ENCODE measurements at places on chromosomes 11 and 22.

DNA sequence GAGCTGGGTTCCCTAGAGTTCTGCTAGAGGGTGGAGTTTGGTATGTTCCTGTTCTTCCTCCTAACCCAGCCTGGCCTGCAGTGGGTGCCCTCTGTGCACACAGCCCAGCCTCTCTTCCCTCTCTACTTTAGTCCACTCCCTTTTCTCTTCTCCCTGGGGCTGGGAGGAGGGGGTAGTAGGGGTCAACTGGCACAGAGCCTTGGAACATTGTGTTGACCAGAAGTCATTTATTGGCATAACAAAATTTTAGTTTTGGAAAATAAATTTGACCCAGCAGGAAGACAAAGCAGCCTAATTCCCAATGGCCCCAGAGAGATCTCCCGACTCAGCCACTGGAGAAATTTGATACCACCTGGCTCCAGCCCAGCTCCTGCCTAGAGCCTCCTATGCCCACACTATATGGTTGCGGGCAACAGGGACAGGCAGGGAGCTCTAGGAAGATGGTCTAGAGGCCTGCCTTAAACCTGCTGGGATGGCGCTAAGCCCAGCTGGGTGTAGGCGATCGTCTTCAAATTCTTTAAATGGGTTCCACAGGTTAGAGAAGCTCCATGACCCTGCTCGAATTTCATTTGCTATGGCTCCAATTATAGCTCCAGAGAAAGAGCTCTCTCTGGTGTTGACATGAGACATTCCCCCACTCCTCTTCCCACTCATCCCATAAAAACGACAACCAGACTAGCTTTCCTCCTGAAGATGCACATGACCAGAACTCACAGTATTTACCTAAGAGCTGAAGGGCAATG, 9.9 kb downstream of the PCSK7 start:
- DNase-seq, result no peak

DNA sequence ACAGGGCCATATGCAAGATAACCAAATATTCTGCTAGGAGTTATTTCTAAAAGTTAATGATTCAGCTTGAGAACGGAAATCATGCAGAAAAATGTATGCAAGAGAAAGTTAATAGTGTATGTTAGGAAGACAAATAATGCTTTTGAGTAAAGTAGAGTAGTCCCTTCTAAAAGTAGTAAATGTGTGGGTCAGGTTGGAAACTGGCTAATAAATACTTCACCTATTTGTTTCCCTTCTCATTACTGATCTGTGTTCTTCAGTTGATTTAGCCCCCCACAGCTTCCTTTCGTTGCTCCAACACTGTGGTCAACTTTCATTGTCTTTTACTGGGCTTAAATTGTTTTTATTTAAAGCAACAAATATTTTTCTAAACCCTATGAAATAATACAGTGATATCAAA, 444.2 kb downstream of the CNTN5 start:
- no peak for DNase-seq

DNA sequence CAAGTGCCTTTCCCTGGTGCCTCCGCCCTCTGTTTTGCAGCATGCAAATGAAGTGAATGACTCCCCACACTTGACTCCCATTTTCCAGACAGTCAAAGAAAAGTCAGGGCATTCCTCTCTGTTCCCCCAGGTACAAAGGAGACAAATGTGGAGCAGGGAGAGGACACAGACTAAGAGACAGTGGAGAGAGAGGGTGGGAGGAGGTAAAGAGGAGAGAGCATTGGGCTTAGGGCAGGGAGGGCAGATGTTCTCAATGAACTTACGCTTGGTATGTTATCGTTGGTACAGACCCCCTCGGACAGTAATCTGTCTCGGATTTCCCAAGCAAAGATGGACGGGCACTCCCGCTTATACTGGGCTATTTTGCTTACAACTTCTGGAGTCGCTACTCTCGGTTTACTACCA, 9.8 kb downstream of the PAX6 start:
- DNase-seq, result no peak

DNA sequence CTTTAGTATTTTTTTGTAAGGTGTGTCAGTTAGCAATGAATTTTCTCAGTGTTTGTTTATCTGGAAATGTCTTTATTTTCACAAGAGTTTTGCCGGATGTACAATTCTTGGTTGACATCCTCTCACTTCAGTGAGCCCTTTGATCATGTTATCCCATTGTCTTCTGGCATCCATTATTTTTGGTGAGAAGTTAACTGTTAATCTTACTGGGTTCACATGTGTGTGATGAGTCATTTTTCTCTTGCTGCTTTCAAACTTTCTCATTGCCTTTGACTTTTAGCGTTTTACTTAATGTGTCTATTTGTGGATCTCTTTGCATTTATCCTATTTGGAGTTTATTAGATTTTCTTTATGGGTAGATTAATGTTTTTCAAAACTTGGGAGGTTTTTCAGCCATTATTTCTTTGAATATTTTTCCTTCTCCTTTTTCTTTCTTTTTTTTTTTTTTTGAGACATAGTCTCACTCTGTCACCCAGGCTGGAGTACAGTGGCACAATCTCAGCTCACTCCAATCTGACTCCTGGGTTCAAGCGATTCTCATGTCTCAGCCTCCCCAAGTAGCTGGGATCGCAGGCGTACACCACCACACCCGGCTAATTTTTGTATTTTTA, 100.5 kb upstream of the RRM1 start:
- DNase-seq, result no peak

DNA sequence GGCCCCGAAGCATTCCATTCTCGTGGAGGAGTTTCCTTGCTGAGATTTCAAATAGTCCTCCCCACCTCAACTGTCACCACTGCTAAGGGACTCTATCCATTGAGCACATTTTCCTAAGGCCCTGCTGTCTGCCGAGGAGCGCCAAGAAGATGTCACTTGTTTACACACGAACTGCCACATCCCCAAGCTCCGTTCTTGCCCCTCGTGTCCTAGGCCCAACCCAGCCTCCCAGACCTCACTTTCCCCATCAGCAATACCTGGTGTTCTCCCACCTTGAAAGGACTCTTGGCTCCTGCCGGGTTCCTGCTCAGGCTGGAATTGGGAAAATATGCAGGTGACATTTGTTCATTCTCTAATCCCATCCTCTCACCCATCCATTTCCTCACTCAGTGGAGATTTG, 4.0 kb upstream of the MYO7A start:
- DNase-seq, result no peak

DNA sequence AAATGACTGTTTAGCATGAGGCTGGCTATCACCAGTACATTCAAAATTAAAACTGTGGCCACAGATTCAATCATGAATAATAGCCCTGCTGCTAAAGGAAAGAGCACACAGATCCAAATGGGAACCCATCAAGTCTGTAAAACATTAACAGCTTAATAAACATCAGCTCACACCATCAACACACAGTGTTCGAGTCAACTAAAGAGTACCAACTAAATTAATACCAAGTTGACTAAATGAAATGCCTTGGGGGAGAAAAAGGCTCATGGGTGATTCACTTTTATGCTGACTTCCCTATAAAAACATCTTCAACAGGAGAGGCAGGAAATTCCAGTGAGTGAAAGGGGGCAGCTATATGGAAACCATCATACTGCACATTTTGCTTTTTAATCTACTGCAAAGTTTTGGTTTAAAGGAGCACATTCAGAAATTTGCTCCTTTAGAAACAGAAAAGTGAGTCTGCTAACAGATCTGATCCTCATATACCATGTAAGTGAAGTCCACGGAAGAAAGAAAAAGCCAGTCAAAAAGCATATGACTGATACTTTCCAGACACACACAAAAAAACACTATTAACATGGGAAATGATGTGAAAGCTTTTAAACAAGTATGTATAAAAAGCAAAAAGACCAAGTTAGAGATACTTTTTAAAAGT, 16.3 kb downstream of the LGR4 start:
- no peak for DNase-seq

- DNase-seq, result no peak
Observed at GRCh38 chr11:32426192-32426591, 9.1 kb downstream of the WT1 start.

DNA sequence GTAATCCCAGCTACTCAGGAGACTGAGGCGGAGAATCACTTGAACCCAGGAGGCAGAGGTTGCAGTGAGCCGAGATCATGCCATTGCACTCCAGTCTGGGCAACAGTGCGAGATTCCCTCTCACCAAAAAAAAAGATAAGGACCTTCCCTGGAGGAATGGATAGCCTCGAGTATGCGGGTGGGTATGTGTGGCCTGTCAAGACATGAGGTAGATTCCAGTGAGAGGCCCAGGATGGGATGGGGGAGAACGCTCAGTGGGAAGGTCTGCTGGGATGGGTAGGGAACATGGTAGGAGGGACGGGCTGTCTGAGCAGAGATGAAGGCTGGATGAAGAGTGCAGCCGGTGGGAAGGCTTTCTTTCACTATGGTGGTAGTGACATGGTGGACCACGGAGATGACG, 39.0 kb upstream of the YWHAH start:
- no peak for DNase-seq

DNA sequence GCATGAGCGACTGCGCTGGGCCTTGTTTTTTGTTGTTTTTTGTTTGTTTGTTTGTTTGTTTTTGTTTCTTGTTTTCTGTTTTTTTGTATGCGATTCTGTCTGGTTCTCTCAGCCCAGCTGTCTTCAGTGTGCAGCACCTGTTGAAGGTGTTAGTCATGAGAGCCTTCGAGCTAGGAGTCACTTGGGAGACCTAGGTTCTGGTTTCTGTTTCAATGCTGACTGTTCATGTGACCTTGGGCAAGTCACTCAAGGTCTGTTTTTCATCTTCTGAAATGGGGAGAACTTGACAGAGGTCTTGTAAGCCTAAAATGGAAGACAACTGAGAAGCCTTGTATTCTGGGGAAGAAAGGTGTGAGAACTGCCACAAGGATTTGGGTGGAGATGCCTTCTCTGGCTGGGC, 1.8 kb downstream of the DCPS start:
- DNase-seq, result no peak

- DNase-seq, result no peak
Observed at GRCh38 chr22:25092119-25092518, 107.5 kb upstream of the CRYBB3 start.

DNA sequence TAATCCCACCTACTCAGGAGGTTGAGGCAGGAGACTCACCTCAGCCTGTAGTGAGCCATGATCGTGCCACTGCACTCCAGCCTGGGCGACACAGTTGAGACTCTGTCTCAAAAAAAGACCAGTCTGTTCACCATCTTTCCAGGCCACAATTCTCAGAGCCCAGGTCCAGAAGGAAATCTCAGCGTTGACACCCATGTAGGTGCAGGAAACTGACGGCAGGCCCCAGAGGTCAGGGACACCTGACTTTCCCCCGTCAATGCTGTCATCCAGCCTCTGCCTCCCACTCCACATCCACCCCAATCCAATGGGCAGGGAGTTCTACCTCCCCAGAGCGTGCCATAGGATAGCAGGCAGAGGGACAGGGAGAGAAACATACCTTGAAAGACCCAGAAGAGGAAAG, 5.9 kb upstream of the GRK2 start:
- DNase-seq, result no peak

- no peak for DNase-seq
Observed at GRCh38 chr22:37019309-37020191, at the start of the genes MPST and TST. MPST (plus strand) TSS chr22:37019742; CDS start chr22:37019837, 95 bp downstream. TST (minus strand) TSS chr22:37019447; CDS start chr22:37018732, 715 bp downstream.

GRCh38 chr11:119873761-119874421, 144.9 kb upstream of the NECTIN1 start:
- DNase-seq, result no peak

DNA sequence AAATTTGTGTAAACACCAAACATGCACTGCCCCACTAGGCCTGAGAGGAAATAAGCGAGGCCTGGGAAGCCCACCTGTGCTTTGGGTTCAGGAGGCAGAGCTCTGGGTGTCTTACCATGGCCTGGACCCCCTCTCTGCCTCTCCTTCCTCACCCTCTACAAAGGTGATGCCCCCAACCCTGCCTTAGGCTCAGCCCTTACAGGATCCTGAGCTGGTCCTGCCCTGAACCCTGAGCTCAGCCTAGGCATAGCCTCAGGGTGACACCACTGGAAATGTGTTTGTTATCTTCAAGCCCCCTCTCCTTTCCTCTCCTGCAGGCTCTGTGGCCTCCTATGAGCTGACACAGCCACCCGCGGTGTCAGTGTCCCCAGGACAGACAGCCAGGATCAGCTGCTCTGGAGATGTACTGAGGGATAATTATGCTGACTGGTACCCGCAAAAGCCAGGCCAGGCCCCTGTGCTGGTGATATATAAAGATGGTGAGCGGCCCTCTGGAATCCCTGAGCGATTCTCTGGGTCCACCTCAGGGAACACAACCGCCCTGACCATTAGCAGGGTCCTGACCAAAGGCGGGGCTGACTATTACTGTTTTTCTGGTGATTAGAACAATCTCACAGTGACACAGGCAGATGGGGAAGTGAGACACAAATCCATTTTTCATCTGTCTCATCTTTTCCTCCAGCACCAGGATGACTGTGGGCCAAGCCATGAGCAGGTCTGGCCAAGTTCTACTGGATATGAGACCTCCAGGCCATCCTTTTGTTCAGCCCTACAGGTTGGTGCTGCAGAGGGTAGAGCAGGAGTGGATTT, 117.8 kb downstream of the GGTLC2 start:
- DNase-seq, result no peak

DNA sequence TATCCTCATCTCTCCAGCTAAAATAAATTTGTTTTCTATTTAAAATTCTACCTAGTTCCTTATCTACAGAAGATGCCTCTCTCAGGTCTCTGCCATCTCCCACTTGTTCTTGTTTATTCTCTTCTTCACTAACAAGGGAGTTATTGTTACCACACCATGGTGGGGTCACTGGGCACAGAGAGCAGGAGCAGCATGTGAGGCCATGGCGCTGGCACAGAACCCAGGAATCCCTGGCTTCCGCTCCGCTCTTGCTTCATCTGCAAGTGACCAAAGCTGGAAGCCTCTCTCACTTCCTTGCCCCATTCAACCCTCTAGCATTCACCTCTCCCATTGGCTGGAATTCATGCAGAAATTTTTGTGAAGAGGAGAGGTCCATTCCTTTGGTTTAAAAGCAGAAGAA, 190.7 kb upstream of the NCAM1 start:
- no peak for DNase-seq

- DNase-seq, result no peak
Observed at GRCh38 chr11:61697764-61698163, 17.6 kb downstream of the DAGLA start.

- DNase-seq, result no peak
Observed at GRCh38 chr11:3095712-3096361, 38.6 kb upstream of the CARS1 start.

DNA sequence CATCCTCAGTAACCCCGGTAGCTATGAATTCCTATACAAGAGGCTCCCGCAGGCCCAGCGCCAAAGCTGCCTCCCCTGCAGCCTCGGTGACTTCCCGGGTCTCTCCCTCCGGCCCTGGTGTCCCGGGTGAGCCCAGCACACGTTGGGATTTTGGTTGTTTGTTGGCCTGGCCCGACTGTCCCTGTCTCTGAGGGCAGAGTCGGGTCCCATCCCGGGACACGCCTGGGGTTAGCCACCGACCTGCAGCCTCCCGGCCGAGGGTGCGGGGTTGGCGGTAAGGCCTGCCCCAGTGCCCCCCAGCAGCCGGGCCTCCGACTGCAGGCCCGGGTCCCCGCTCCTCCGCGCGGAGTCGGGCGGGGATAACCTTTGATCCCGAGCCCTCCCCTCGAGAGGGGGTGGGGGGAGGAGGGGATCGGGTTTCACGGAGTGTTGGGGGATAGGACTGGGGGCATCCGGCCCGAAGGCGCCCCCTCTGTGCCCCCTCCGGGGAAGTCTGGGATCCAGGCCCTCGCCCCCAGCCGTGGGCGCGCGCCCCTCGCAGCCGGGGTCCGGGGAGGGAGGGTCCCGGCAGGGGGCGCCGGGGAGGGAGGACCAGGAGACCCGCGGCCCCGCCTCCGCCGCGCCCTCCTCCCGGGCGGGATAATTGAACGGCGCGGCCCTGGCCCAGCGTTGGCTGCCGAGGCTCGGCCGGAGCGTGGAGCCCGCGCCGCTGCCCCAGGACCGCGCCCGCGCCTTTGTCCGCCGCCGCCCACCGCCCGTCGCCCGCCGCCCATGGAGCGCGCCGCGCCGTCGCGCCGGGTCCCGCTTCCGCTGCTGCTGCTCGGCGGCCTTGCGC, at the start of gene FBLN1:
Gene FBLN1, plus strand, starts transcription at position 669 of the 835 bp plus-strand sequence. Its CDS starts 103 bp downstream, at position 772.
- DNase-seq, result no peak

Measured in stimulated activated CD4-positive, alpha-beta T cell treated with anti-CD3 and anti-CD28 coated beads, Interleukin-1b, Interleukin-23, amount 100 ng/mL, for 1 hour (primary cell).